SK-N-MC (cell line): ENCODE measurements at places on chromosomes 2 and 18.

DNA sequence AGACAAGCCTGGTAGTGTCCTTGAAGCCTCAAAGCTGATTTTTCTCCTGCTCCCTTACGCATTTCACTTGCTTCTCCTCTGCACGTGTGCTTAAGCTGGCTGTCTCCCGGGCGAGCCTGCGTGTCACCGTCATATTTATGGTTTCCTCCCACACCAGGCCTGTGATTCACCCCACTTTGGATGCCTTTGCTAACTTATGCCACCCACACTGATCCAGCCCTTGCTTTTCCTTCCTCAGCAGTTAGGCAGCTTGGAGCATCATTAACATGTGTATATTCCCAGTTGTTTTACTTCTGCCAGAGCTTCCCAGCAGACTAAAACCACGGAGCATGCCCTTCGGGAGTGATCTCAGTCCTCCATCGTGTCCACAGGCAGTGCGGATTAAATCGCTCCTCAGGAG lies 2.2 kb downstream of the ST3GAL5 start:
- DNase-seq: no peak

- DNase-seq: no peak
Observed at GRCh38 chr18:11002277-11002676, 147.1 kb downstream of the PIEZO2 start.

GRCh38 chr2:216632952-216633615 lies at the start of gene IGFBP2:
IGFBP2 (plus strand) TSS chr2:216633420; CDS start chr2:216633524, 104 bp downstream.
- DNase-seq: no peak

- no peak for DNase-seq
Observed at GRCh38 chr18:48918660-48919456, 31.9 kb downstream of the SMAD7 start.

GRCh38 chr2:40937284-40937683 lies 485.4 kb upstream of the SLC8A1 start:
- DNase-seq: no peak

DNA sequence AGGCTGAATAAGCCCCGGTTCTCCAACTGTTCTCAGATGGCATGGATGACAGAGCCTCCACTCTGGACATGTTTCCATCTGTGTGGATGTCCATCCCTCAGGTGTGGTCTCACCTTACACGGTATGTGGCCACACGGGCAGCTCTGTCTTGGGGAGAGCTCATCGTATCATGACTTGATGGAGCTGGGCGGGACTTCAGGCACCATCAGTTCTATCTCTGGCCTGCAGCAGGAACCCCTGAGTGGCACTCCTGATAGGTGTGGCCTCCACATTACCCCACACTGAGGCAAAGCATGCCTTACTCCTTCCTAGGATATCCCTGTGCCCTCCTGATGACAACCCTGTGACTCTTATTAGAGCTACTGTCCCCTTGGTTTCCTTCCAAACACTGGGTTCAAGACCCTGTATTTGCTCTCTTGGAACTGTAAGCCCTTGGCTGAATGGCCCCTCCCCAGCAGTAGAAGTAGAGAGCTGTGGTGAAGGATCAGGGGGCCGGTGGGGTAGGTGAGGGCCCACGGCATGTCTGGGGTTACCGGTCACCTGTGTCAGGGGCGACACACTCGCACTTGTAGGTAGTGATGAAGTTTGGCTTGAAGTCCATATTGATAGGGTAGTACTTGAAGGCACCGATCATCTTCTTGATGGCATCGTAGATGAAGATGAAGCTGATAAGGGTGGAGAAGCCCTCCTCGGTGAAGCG lies 48.2 kb downstream of the MTHFD2 start:
- no peak for DNase-seq

DNA sequence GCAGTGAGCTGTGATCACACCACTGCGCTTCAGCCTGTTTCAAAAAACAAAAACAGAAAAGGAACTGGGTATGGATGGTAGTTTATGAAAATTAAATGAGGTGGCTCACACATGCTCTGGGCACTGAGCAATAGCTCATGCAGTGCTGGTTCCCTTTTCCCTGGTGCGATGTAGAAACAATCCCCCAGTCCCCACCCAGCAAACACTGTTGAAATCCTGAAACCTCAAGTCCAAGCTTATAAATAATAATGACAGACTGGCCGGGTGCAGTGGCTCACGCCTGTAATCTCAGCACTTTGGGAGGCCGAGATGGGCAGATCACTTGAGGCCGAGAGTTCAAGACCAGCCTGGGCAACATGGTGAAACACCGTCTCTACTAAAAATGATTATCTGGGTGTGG lies 55.4 kb upstream of the SMAD2 start:
- DNase-seq: no peak

GRCh38 chr2:190467575-190468083 lies 59.5 kb downstream of the MFSD6 start:
- DNase-seq: peak; percentile 82
